ENCODE measurements at places on chromosomes 7 and 10.

- no peak for DNase-seq
These were observed 20.6 kb downstream of the PAPOLB start for GRCh38 chr7:4841007-4841784.

GRCh38 chr7:28745351-28745750 is 212.8 kb downstream of the TRIL start:
- DNase-seq: no peak

DNA sequence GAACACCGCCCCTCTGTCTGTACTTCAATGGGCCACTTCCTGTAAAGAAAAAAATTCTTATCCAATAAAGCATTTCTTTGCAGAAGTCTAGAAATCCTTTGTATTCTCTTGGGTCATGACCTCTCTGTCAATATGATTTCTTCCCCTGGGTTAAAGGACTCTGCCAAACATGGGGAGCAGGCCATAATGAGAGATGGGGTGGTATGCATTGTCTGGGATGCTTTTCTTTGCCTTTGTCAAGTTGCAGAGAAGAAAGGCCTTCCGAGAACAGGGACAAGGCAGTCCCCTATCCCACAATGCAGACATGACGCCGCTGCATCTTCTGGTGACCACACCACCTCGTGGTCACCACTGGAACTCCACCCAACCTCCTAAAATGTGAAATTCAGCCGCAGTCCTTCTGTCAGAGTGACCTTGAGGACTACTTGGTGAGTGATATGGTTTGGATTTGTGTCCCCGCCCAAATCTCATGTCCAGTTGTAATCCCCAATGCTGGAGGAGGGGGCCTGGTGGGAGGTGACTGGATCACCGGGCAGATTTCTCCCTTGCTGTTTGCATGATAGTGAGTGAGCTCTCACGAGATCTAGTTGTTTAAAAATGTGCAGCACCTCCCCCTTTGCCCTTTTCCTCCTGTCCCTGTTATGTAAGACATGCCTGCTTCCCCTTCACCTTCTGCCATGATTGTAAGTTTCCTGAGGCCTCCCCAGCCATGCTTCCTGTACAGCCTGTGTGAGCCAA is 15.2 kb upstream of the FRMPD2 start:
- DNase-seq: no peak

GRCh38 chr10:42866115-42866995 is 83.8 kb downstream of the BMS1 start:
- peak; percentile 1 for DNase-seq

DNA sequence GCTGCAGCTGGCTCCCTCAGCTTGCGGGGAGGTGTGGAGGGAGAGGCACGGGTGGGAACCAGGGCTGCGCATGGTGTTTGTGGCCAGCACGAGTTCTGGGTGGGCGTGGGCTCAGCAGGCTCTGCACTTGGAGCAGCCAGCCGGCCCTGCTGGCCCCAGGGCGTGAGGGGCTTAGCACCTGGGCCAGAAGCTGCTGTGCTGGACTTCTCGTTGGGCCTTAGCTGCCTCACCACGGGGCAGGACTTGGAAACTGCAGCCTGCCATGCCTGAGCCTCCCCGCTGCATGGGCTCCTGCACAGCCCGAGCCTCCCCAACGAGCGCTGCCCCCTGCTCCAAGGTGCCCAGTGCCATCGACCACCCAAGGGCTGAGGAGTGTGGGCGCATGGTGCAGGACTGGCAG is 120.1 kb downstream of the ZNF248 start:
- no peak for DNase-seq

DNA sequence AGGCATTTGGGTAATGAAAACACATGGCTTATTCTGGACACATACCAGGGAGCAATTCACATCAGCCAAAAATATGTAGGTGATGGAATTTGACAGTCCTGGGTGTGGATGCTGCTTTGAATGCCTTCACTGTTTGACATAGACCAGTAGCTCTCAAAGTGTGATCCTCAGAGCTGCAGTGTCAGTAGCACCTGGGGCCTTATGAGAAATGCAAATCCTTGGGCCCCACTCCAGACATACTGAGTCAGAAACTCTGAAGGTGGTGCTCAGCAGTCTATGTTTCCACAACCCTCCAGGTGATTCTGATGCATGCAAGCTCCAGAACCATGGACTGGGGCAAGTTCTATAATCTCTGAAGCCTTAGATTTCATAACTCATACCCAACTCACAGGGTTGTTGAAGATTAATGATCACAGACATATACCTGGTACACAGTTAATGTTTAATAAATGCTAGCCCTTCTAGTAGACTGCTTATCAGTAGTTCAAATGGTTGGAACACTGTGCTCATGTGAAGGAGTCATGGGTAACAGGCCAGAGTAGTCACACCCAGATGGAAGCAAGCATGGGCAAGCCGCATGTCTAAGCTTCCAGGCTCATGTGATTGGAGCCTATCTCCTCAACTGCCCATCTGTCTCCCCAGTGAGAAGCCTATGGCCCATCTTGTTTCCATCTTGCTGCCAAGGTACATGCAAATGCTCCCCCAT is 715.7 kb downstream of the GRID1 start:
- DNase-seq: no peak

- DNase-seq: no peak
These were observed 80.1 kb downstream of the SH2D4B start for GRCh38 chr10:80617807-80618206.

DNA sequence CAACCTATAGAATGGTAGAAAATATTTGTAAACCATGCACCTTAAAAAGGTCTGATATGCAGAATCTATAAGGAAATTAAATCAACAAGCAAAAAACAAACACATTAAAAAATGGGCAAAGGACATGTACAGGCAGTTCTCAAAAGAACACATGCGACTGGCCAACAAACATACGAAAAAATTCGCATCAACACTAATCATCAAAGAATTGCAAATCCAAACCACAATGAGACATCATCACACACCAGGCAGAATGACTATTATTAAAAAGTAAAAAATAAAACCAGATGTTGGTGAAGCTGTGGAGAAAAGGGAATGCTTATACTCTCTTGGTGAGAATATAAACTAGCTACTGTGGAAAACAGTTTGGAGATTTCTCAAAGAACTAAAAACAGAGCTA is 33.2 kb downstream of the TMEM229A start:
- no peak for DNase-seq

DNA sequence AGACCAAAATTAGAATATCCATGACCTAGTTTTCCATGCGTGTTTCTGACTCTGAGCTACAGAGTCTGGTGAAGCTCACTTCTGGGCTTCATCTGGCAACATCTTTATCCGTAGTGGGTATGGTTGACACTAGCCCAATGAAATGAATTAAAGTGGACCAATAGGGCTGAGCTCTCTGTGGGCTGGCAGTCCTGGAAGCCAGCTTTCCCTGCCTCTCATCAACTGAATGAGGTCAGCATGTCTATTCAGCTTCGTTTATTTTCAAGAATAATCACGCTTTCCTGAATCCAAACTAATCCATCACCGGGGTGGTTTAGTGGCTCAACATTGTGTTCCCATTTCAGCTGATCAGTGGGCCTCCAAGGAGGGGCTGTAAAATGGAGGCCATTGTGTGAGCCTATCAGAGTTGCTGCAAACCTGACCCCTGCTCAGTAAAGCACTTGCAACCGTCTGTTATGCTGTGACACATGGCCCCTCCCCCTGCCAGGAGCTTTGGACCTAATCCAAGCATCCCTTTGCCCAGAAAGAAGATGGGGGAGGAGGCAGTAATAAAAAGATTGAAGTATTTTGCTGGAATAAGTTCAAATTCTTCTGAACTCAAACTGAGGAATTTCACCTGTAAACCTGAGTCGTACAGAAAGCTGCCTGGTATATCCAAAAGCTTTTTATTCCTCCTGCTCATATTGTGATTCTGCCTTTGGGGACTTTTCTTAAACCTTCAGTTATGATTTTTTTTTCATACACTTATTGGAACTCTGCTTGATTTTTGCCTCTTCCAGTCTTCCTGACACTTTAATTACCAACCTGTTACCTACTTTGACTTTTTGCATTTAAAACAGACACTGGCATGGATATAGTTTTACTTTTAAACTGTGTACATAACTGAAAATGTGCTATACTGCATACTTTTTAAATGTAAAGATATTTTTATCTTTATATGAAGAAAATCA is 35.5 kb downstream of the CAV1 start:
- peak; percentile 1 for DNase-seq

DNA sequence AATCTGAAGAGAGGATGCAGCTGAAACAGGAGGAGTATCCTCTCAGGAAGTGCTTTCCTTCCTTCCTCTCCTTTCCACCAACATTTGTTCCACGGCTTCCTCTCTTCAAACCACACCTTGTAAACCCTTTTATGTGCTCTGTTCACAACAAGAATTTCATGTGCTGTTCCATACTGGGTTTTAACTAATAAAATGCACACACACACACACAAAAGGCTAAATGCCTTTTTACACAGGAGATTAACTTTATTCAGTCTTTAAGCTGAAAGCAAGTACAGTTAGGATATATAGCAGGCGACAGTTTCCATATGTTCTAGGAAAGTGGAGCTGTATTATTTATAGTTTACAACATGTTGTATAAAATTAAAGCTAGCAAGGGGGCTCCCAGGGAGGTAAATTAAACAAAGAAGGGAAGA is 106.7 kb downstream of the REEP3 start:
- DNase-seq: no peak

GRCh38 chr10:70492786-70493659 is 14.5 kb downstream of the PALD1 start:
- DNase-seq: no peak

DNA sequence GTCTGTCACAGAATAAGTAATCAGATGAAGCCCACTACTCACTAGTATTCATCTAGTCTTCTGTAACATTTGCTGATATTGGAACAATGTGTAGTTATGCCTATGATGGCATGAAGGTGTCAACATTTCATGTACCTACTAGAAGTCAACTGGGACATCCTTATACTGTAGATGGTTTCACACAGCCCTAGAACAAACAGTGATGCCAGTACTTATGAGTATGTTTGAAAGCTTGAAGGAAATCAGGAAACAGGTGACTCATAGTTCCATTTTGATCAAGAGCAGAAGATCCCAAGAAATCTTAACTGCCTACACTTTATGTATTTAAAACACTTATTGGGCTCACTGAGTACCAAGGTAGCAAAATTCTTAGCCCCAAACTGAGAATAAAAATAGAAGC is 1519.6 kb downstream of the REEP3 start:
- no peak for DNase-seq

DNA sequence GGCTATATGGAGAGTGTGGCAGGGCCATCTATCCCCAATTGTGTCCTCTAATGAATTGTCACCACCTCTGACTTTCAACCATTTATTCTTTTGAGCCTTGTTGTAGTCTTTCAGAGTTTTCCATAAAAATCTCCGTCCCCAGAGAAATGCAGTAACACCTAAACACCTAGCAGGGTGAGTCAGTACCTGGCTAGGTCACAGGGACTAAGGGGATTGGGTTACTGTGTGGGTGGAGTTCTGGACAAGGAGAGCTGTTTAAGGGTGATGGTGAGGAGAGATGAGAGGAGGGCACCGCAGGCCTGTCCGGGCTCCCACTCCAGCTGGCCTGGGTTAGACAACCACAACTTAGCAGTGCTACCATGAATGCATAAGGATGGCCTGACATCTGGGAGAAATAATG is 186.2 kb upstream of the LYZL1 start:
- DNase-seq: no peak

GRCh38 chr10:78950656-78951587 is 117.8 kb upstream of the ZMIZ1 start:
- DNase-seq: no peak

- no peak for DNase-seq
These were observed 625 bp downstream of the RP9 start for GRCh38 chr7:33108554-33109004.

- peak; percentile 29 for DNase-seq
These were observed 343.0 kb downstream of the CRPPA start for GRCh38 chr7:16078076-16078952.

- DNase-seq: no peak
These were observed 11.1 kb upstream of the MBL2 start for GRCh38 chr10:52783726-52784125.

DNA sequence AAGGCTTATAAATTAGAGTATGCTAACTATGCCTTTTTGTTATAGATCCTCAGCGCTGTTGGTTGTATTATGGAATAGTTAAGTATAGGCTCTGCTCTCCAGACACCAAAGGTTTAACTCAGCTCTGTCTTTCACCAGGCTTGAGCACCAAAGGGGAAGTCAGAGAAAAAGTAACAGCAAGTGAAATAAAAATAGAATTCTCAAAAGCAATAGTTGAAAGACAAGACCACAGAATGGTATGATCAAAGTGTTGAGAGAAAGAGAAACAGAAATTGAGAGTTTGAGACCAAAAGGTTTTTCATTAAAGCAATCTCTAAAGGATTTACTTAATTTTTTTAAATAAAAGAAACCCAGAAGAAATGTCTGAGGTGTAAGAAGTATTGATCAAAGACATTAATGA is 529.8 kb upstream of the C7orf33 start:
- no peak for DNase-seq

DNA sequence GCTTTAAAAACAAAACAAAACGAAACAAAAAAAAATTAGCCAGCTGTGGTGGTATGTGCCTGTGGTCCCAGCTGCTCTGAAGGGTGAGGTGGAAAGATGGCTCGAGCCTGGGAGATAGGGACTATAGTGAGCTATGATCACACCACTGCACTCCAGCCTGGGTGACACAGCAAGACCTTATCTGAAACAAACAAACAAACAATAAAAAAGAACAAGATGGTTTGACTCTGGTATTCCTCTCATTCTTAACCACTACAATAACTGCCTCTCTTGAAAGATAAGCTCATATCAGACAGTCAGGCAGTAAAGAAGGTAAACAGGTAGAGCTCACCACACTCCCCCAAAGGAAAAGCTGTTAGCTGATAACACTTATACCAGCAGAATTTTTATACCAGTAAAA is 14.1 kb upstream of the DUSP5 start:
- DNase-seq: no peak

DNA sequence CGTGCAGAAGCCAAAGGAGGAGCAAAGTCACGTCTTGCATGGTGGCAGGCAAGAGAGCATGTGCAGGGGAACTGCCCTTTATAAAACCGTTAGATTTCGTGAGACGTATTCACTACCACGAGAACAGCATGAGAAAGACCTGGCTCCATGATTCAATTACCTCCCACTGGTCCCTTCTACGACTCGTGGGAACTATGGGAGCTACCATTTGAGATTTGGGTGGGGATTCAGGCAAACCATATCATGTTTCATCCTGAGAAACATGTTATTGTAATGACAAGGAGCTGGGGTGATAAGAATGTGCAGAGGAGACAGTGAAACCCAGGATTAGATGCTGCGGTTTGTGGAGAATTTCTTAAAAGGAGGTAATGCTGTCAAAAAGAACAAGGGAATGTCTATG is 34.0 kb downstream of the THNSL1 start:
- no peak for DNase-seq

DNA sequence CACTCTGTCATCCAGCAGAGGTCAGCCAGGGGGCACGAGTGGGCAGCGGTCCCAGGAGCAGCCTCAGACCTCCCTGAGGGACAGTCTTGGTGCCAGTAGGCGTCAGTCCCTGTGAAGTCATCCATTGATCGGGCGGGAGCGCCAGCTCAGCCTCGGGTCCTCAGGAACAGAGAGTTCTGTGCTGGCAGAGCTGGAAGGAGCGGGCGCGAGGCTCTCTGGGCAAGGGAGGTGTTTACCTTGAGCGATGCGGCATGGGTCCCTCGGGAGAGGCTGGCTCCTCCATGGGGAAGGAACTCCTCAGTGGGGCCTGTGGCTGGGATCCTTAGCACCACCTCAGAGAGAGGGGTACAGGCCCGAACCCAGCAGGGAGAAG is 101.1 kb upstream of the PPIF start:
- peak; percentile 20 for DNase-seq

Measured in NCI-H2171 (cell line).